Pons (tissue), 1 donor: ENCODE measurements at places on chromosomes 2 and 18.
A peak's percentile ranks its signal among the peaks of the same experiment; 100 is the strongest.

- DNase-seq: no peak
Observed at GRCh38 chr2:72198532-72199241, 51.0 kb upstream of the CYP26B1 start.

DNA sequence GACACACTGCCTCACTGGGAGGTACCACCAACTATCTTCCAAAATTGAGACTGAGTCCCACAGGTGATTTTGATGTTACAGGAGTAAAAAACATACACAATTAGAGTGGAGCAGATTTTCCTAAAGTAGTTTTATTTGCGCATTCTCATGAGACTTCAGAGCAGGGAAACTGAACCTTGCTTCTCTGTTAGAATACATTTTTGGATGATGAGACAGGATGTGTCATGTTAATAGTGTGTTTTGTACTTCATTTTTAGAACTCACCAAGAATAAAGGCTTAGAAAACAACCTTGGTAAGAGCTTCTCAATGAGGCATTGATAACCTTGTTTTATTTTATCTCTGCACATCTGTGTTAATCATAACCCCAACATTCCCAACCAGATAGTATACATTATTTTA, 310.2 kb upstream of the GALNT5 start:
- DNase-seq: no peak

DNA sequence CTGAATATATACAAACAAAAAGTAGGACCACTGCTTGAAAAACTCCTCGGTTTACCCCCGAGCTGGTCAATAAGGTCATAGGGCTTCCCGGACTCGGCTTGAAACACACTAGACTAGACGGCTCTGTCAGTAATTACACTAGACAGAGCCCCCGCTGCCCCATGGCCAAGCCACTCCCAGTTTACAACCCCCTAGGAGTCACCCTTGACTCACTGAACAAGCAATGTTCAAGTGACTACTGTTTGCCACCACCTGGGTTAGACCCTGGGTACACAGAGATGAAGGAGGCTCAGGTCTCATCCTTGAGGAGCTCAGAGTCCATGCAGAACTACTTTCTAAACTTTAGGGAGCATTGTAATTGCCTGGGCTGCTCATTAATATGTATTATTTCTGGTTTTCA, 13.7 kb upstream of the PRELID3A start:
- no peak for DNase-seq

GRCh38 chr2:62112179-62112578, 83.7 kb upstream of the B3GNT2 start:
- DNase-seq: peak; percentile 25

DNA sequence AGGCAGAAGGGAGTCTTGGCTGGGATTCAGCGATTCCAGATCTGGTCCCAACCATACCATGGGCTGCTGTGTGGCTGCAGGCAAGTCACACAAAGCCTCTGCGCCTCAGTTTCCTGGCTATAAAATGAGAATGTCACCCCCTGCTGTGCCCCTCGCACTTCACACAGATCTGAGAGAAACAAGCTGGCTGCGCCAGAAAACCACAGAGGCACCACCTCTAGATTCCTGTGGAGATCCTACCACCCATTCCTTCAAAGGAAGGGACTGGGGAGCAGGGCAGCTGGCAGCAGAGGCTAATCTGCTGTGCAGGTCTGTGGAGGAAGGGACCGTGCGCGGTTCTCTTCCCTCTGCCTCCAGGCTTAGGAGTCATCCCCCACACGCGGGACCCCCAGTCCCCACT, 19.8 kb downstream of the NEURL3 start:
- DNase-seq: no peak

DNA sequence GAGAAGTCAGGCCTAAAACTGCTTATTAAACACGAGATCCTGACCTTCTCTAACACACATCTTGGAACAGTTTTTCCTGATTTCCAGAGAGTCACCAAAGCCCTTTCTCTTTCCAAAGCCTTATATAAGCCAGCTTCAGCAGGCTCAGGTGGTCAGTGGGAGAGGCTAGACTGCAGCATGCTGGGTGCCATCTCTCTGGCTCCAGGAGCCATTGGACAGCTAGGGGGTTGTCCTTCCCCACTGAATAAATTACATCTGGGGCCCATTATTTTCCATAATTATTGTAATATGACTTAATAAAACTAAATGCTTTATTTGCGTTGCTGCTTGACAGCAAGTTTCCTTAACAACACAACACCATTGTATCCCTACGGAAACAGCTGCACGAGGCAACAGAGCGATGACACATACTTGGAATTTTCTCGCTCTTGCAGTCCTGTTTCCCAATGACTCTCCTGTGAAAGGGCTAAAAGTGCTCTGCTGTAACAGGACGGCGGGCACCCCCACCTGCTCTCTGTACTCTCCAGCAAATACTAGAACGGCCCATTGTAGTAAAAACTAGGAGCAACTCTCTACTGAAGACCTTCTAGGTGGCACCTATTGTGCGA, 160.6 kb downstream of the RNF144A start:
- DNase-seq: no peak

- DNase-seq: no peak
Observed at GRCh38 chr2:64459575-64459974, 5.6 kb downstream of the LGALSL start.

GRCh38 chr2:68901199-68901514, 30.0 kb upstream of the BMP10 start:
- no peak for DNase-seq

GRCh38 chr18:55485666-55486065, 102.3 kb downstream of the TCF4 start:
- no peak for DNase-seq

DNA sequence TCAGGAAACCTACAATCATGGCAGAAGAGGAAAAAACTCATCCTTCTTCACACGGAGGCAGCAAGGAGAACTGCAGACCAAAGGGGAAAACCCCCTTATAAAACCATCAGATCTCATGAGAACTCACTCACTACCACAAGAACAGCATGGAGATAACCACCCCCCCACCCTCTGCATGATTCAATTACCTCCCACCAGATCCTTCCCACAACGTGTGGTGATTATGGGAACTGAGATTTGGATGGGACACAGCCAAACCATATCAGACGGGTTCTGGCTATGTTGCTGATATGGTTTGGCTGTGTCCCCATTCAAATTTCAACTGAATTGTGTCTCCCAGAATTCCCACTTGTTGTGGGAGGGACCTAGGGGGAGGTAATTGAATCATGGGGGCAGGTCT, 28.7 kb upstream of the CCDC150 start:
- DNase-seq: no peak

- DNase-seq: no peak
Observed at GRCh38 chr2:11949732-11950523, 203.5 kb downstream of the LPIN1 start.

GRCh38 chr18:6382963-6383362, 31.7 kb downstream of the L3MBTL4 start:
- DNase-seq: no peak

DNA sequence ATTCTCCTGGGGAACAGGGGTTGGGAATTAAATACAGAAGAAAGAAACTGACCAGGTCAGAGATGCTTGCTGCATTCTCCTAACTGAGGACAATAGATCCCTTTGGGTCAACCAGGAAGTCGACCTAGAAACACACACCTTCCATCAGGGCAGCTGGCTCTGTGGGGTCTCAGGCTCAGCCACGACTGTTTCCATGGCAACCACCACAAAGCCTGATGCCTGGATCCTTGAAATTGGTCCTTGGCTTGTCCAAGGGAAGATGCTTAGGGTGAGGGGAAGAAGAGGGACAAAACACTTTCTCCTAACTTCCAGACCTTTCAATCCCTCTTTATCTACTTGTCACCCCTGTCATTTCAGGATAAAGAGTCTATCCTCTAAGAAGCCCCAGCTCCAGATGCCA, 194.4 kb downstream of the ALK start:
- no peak for DNase-seq

DNA sequence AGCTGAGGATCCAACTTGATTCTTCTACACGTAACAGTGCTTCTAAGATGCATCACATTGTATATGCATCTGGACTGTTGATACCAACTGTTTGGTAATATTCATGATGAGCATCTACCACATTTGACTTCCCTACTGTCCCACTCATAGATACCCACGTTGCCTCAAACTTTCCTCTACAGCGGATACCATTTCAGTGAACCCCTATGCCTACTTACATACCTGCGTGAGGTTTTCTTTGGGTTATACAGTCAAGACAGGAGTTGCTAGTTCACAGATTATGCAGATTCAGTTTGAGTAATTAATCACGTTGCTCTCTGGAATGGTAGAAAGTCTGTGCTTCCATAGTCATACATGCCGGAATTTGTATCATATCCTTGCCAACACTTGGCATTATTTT, 40.0 kb downstream of the EPC2 start:
- no peak for DNase-seq

GRCh38 chr2:181656450-181657291, at the start of gene CERKL:
Gene CERKL (minus strand): TSS chr2:181657105. CDS start chr2:181657006, 99 bp downstream.
- no peak for DNase-seq

- no peak for DNase-seq
Observed at GRCh38 chr2:170723446-170723958, 8.4 kb downstream of the SP5 start.

GRCh38 chr18:71329114-71329513, 1040.3 kb downstream of the SOCS6 start:
- DNase-seq: no peak

DNA sequence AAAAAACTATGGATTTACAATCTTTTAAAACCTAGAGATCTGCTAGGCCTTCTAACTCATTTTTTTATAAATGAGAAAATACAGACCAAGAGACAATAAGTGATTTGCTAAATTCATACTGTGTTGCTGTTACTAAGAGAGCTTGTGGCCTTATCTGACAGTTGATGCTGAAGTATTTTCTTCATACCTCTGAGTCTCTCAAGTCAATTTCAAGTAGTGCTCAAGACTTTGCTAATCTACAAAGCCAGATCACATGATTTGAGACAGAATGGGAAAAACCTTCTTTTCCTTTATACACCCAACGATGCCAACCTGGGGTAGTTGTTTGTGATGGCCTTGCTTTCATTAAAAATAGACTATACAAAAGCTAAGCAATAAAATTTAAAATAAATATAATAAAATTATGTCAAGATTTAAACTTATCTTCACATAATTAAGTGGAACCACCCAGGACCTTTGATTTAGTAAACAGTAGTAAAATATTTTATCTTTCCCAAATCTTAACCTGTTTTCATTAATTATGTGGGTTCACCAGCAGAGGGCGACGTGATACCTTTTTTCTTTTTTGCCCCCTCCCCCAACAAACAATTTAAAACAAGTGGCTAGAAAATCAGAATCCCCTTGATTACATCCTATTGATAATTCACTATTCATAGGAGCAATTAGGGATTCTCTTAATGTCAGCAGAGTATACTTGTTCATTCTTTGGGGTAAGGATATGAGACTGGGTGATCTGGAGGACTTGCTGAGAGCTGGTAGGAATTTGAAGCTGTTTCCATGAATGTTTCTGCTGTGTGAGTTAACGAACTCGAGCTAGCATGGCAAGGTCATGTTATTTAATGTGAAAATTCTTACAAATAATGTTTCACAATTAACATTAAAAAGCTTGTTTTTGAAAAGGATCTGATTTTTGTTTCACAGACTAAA, 49.6 kb upstream of the SLC5A7 start:
- peak; percentile 37 for DNase-seq

DNA sequence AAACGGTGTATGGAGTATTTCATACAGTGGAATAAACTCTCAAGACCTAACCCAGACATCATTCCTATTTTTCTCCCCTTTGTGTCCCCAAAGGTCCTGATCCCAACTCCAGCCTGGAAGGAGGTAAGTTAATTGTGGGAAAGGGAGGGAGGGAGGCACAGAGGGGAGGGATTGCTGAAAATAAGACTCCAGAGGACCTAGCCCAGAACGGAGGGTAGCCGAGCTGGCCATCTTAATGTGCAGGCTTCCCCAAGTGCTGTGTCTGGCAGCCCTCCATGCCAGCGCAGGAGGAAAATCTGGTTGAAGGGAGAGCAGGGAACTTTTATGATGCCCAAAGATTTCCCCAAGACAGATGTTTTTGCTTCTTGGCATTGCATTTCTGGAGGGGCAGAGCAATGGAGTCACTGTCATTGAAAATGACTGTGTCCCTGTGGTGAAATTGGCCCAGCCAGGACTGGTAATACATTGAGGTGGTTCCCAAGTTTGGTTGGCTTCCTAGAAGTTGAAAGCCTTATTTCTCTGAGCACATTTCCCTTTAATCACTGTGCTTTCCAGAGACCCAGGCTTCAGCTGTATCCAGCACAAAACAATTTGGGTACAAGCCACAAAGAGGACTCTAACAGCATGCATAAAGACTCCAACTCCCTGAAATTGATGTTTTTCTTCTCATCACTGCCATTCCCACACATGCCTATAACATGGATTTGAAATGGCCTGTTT, 202.7 kb downstream of the AGPS start:
- DNase-seq: no peak
